ENCODE measurements at places on chromosomes 2 and 18. TPM values are rescaled to one million over a fixed set of nuclear protein-coding genes. Genes with fewer than 3 reads are reported as not detected.

DNA sequence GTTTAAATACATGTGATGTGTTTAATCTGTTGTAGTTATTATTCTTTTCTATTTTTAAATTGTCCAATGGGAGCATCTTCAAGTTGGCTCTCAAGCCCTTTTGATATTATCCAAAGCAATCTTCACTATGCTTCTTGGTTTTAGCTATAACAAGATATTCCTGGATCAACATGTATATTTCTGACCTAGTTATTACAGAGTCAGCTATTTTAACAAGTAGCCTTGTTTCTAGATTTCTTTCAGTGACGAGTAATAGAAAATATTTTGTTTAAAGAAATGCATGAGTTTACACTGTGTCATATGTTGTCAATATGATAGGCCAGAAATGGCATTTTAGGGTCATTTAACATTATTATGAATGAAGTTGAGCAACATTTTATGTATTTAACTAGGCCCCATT lies 421.8 kb upstream of the MAP2 start:
- no peak for DNase-seq

The CLEC4F gene
- not detected for total RNA-seq

The DYNAP gene
- 1.0 TPM for total RNA-seq

DNA sequence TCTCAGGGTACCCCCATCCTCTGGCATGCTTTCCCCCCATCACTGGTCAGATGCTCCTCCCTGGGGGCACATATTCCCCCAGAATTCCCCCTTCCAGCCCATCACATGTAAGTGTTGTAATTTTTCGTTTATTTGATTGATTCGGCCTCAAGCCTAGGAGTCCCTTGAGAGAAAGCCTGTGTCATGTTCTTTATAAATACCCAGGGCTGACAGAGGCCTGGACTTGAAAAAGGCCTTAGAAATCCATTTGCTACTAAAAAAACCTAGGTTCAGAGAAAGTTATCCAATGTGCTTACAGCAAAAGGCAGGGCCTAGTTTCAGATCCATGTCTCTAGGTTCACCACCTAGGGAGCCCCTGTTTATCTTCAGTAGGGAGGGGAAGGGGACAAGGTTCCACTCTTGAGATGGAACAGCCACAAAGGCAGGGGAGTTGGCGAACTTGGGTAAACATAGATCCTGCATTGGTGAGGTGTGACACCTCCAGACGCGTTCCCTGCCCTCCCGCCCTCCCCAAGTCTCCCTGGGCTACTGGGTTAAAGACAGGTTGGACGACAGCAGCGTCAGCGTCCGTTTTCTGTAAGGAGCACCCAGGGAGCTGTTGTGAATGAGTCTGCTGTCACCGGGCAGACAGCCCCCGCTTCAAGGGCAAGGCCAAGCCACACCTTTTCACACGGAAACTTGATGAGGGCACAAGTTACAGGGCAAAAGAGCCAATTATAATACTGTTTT lies 147.8 kb downstream of the EN1 start:
- DNase-seq: no peak

- DNase-seq: peak; percentile 24
These were observed 366.2 kb upstream of the ID2 start for GRCh38 chr2:8315531-8316165.

The IL37 gene
- total RNA-seq: not detected

DNA sequence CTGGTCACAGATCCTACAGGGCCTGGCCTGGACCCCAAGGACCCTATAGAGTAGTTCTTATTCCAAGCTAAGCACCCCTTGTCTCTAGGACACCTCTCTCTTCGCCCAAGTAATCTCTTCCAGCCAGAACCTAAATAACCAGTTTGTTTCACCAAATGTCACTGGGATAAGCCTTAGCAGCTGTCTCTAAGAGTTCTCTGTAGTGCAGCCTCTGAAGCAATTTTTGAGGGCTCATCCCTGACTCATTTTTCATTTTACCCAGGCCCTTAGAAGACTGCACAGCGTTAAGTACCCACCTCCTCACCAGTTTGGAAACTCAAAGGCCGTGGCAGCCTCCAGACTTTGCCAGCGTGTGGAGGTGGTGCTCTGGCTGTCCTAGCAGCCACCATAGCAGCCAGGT lies 290.1 kb upstream of the SIX2 start:
- no peak for DNase-seq

GRCh38 chr2:107473150-107473549 lies 353.5 kb upstream of the RGPD4 start:
- DNase-seq: no peak

- DNase-seq: no peak
These were observed 222.3 kb downstream of the IKZF2 start for GRCh38 chr2:212929116-212929515.

The CTAGE1 gene
- not detected for total RNA-seq

- no peak for DNase-seq
These were observed 1.2 kb downstream of the MEX3C start for GRCh38 chr18:51196118-51196810.

The ANKMY1 gene
- total RNA-seq: 8.9 TPM

- no peak for DNase-seq
These were observed 51.0 kb downstream of the WDPCP start for GRCh38 chr2:63537306-63537705.

DNA sequence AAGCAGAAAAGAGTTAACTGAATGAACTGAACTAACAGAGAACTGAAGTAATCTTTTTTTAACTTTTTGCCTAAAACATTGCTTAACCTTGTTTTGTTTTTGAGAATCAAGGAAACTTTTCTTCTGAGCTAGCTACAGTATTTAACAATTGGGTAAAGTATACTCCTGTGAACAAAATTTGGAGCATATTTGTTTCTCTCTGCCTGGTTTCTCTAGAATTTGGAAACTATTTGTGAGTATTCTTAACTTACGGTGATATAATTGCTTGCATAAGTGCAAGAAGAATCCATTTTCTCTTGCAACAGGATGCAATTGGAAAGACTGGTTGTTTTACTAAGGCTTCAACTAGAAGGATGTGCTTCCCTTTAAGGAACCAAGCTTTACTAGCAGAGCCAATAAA lies 65.9 kb upstream of the FAM98A start:
- no peak for DNase-seq

The CYTIP gene
- not detected for total RNA-seq

The THOC1 gene
- 71.2 TPM for total RNA-seq

DNA sequence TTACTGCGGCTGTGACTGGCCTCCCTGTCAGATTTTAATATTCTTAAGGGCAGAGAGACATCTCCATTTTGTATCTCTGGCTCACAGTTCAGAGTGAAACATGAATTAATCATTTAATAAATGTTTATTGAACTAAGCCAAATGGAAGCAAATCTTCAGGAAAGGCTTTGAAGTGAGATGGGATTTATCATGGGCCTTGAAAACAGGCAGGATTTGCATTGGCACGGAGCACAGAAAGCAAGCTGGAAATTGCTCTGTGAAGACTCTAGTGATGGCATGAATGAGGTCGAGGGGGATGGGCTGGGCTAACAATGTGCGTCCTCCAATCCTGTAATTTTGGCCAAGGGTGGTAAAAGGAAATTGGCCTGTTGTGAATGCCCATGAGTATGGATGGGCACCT lies 369.8 kb upstream of the SOX11 start:
- DNase-seq: no peak

DNA sequence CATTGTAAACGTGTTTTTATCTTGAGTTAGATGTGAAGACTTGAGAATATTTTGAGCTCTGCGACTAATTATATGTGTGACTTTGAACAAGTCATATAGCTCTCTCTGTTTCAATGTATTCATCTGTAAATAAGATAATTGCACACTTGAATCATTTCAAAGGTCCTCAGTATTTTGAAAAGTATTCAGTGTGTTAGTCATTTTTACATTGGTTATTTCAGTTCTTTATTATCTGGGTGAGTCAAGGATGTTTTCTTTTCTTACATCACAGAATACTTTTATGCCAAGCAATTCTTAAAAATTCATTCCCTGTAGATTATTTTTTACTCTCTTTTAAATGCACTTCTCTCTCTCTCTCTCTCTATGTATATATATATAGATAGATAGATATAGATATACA lies 1098.0 kb upstream of the ZEB2 start:
- no peak for DNase-seq

DNA sequence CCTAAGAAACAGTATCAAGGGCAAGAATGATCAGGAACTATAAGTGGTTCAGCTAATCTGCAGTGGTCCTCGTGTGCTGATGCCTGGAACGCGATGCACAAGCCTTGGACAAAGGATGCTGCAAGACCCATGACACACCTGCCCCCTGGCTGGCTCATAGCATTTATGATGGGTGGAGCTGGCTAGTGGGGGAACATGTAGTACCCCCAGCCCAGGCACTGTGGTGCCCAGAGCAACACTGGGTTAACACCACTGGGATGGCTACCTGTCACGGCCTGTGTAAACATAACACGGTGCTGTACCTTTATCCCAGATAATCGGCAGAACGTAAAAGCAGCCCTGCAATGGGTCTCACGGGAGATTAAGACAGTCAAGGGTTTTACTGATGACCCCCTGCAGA lies 60.3 kb upstream of the PEX13 start:
- DNase-seq: no peak
